K562 (cell line): ENCODE measurements at places on chromosomes 6 and 20. TPM values are rescaled to one million over a fixed set of nuclear protein-coding genes. Genes with fewer than 3 reads are reported as not detected.

Gene EYA2
- total RNA-seq = not detected in 2 replicates

Gene NRSN1
- total RNA-seq = not detected in 2 replicates

Gene CTCFL
- total RNA-seq = 122 and 124 TPM in 2 replicates

Gene KCNG1
- 0.76 and 1.5 TPM in 2 replicates for total RNA-seq

Gene TUBB2B
- 5.1 and 5.8 TPM in 2 replicates for total RNA-seq

Gene KHDC1L
- 0.35 and 0.51 TPM in 2 replicates for total RNA-seq

Gene LKAAEAR1
- total RNA-seq = not detected in 2 replicates

Gene COL12A1
- total RNA-seq = 0.11 and 0.20 TPM in 2 replicates

Gene AHI1
- total RNA-seq = 30.9 and 33.8 TPM in 2 replicates

Gene NHLRC1
- not detected in 2 replicates for total RNA-seq

Gene OOEP
- total RNA-seq = not detected in 2 replicates
